ENCODE measurements at places on chromosomes 12 and 14.

GRCh38 chr14:83548061-83548839 is 1981.7 kb upstream of the FLRT2 start:
- no peak for DNase-seq

DNA sequence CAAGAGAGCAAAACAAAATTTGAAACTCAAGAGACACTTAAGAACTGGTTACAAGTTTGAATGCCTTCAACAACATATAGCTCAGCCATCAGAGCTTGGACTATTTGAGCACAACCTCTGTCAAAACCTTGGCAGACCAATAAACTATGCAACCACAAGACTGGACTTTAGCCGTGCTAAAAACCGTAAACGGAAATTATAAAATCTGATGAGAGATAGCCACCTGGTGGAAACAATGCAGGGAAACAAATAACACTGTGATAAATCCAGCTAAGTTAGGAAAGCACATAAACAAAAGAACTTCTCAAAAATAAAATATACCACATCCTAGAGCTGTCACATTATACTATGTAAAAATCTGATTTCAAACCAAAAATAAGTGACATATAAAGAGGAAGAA is 1074.2 kb upstream of the NOVA1 start:
- DNase-seq: no peak

- DNase-seq: no peak
Observed at GRCh38 chr14:81819344-81819743, 285.7 kb upstream of the SEL1L start.

GRCh38 chr12:53738406-53739213 is 11.4 kb upstream of the CALCOCO1 start:
- no peak for DNase-seq

- no peak for DNase-seq
Observed at GRCh38 chr12:122983789-122984515, 3.5 kb downstream of the ARL6IP4 start.

GRCh38 chr12:46946137-46946536 is 120.3 kb upstream of the SLC38A4 start:
- no peak for DNase-seq

- no peak for DNase-seq
Observed at GRCh38 chr14:69153873-69154270, 953 bp upstream of the DCAF5 start.

- no peak for DNase-seq
Observed at GRCh38 chr14:89493406-89493805, 76.4 kb upstream of the FOXN3 start.

GRCh38 chr12:63917864-63918799 is 73.6 kb downstream of the SRGAP1 start:
- DNase-seq: no peak

- no peak for DNase-seq
Observed at GRCh38 chr14:78524766-78525165, 354.6 kb downstream of the NRXN3 start.

DNA sequence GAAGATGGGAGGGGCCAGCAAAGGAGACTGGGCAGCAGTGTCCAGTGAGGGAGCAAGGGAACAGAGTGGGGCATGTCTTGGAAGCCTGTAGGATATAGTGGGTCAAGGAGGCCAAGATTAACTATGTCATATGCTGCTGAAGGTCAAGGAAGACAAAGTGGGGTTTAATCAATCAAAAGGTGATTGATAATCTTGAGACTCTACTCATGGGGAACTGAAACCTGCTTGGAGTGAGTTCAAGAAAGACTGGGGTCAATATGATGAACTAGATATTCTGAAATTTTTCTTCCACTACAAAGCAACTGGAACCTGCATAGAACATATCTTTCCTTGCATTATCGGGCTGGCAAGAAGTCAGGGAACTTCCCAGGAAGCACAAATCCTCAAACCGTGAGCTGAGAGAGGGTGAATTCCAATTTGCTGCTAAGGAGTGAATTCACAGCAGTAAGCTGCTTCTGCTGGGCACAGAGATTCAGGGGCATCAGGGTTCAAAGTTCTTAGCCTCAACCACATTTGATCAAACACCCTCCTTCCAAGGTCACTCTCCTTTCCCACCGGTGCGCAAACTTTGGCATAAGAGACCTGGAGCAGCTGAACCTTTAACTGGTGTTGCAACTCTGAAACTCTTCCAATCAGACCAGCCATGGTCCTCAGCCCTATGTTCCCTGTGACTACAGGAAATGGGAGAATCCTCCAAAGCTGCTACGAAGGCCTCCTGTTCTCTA is 40.3 kb upstream of the DCD start:
- no peak for DNase-seq

DNA sequence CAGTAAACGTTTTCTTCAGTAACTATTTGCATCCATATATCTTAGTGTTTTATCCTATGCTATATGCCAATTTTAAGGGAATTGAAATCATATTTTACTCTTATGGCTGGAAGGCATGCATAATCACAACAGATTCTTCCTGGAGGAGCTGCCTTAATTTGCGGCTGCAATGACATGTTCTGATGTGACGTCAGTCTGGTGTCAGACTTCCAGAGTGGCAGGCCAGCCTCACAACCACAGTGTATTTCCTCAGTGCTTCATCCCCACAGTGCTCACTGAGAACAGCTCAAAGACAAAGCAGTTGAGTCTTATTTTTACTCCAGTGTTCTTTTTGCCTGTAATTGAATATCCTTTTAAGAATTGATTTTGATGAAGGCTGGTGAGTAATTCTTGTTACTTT is 107.1 kb downstream of the PLEKHA5 start:
- no peak for DNase-seq

DNA sequence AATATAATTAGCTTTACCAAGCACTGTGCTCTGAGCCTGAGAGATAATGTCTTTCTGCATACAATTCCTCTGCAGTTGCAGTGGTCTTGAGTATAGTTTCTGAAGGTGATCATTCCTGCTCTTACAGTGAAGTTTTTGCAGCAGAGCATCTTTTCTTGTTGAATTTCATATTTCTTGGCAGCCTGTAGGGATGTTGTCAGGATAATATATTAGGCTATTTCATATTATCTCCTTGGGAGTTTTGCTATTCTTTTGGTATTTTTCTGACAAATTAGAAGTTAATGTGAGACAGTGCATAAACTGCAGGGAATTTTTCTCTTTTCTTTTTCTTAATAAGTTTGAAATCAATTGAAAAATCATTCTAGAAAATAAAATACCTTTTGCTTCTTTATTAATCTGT is 1502.6 kb upstream of the FLRT2 start:
- DNase-seq: no peak

GRCh38 chr14:21384494-21384851 is 654 bp upstream of the SUPT16H start:
- DNase-seq: no peak

- no peak for DNase-seq
Observed at GRCh38 chr12:20196767-20197166, 171.6 kb upstream of the PDE3A start.

DNA sequence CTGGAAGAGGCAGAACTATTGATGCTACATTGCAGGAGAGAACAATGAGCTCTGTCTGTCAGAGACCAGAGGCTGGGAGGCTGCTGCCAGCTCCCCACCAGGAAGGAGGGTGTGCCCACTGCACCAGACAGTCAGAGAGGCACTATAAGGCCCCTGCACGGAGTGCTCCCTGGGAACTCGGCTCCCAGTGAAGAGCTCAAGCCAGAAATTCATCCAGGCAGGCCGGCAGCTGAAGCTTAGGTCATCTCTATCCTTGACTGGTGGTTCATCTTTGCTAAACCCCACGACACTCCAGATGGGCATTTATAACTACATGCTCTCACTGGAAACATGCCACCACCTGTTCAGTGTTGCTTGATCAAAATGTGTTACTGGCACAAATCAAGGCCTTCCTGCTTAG is 65.1 kb upstream of the GPATCH2L start:
- DNase-seq: no peak

DNA sequence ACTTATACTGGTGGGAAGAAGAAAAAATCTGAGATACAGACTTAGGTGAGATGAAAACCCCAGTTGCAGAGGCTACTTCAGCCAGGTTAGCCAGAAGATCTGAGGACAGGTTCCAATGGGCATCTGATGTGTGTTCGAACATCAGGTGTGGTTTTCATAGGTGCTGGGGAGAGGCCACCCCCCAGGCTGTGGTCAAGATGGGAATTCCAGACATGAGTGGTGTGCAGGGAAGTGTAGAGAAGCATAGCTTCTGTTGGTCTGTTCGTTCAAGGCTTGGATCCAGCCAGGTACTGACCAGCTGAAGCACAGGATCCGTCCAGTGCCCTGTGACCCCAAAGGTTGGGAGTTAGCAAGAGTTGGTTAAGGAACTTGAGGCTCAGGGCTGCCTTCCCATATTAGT is 85.5 kb downstream of the SSPN start:
- DNase-seq: no peak

DNA sequence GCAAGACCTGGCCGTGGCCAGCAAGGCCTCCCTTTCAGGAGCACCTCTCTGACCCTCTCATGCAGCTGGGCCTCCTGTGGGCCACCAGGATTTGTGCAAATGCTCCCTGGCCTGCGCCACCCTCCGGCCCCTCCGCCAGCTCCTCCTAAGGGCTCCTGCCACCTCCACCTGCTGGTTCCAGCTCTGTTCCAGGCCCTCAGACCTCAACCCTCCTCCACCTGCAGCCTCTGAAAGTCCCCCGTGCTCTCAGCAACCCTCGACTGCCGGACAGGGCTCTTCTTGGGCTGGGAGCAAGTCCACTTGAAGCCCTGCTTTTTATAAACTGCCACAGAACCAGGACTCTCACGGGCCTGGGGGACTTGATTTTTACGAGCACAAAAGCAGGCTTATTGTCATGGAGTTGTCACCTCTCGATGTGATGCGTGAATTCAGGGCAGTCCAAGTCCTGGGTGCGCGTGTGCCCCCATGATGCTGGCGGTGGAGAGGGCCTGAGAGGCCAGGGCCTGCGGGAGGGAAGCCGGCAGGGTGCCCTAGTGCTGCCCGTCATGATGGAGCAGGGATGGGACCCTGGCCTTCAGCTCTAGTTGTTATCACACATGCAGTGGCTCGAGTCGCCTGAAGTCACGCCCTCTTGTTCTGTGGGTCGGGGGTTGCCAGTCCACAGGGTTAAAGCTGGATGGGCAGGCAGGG is 9.1 kb downstream of the TEDC1 start:
- no peak for DNase-seq

- no peak for DNase-seq
Observed at GRCh38 chr12:124322271-124322998, 27.5 kb downstream of the RFLNA start.

GRCh38 chr14:53608369-53608768 is 348.3 kb downstream of the BMP4 start:
- no peak for DNase-seq

DNA sequence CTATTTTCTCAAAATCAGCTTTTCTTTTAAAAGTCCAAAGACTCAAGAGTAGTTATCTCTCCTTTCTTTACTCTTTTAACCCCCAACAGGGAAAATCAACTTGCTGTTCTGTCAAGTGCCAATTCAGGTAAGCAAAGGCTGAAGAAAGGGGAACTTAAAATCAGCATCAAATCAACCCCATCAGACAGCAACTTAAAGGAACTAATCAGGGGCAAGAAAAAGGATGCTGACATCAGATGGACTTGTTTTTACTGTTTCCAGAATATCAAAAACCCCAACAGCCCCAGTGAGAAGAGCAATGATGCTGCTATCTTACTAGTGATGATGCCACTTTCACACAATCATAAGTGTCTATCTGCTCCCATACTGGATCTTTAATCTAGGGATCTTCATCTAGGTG is 3.4 kb downstream of the BAZ2A start:
- no peak for DNase-seq

DNA sequence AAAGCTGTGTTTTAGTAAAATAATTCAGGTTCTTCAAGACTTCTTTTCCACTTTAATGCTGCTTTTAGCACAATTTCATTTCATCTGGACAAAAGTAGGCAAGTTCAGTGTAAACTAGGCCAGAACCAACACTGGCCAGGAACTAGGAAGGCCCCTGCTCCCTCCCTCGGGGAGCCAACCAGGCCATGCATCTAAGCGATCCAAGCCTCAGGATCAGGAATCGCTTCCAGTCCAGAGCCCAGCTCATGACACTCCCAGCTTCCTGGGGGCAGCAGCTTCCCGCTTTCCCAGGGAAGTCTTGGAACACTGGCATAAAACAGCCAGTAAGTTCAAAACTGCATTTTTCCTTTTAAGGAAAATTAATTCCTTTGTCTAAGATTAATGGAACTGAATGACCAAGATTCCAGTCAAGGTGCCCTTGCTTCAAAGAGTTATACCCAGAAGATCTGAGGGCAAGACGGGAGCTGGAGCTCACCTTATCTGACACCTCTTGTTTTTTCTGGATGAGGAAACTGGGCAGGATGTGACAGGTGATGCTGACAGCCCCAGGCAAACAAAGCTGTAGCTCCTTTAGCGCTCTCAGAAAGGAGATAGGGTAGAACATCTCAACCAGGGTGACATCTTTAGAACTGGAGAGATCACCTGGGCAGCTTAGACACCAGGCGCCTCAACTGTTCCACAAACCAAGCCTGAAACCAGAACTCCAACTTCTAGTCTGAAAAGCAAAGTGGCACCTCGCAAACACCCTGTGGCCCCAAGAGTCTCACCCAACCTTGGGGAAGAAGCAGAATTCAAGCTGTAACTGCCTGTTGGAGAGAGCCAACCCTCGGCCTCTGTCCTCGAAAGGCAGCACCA is 61.4 kb upstream of the PNMA1 start:
- no peak for DNase-seq

GRCh38 chr12:26863515-26863914 is 30.5 kb upstream of the ITPR2 start:
- DNase-seq: no peak

DNA sequence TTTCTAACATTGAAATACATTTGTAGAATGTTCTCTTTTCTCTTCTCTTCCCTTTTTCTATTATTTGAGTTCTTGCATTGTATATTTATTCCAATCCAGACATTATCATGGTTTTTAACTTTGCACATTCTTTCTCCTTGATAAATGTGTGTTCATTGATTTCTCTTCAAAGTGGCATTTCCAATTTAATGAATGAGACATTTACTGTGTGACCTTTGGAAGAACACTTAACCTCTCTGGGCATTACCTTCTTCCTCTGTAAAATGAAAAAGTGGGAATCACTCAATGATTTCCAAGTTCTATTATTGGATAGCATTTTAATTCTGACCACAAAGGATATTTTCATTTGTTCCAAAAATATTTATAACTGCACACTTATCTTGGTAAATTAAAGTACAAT is 1095.8 kb downstream of the GALC start:
- DNase-seq: no peak

DNA sequence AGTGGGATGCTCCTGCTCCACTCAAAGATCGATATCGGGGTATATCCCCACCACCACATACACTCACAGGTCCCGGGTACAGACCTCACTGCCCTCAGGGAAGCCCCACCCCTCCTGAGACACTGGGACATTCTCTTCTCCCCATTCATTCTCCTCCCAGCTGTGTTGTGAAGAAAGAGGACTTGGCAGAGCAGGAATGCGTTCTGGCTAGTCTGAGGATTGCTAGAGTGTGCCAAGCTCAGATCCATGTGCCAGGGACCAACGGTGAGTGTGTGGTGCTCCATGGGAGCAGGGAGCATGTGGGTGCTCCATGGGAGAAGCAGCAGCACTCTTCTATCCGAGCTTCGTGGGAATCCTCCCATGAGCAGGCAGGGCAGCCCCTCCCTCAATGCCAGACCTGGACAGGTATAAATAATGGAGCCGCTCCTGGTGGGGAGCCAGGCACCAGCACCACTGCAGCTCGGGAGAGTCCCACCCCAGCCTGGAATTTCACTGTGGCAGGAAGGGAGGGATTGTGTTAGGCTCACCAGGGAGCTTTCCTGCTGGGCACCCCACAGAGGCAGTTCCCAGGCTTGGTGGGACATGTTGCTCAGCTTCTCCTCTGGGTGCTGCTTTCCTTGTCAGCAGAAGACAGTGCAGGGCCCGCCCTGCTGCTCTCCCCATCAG is 2.3 kb upstream of the KRT5 start:
- DNase-seq: no peak

- DNase-seq: no peak
Observed at GRCh38 chr14:57078054-57078453, 190.7 kb downstream of the EXOC5 start.
